ENCODE measurements at places on chromosomes 13 and 19.

DNA sequence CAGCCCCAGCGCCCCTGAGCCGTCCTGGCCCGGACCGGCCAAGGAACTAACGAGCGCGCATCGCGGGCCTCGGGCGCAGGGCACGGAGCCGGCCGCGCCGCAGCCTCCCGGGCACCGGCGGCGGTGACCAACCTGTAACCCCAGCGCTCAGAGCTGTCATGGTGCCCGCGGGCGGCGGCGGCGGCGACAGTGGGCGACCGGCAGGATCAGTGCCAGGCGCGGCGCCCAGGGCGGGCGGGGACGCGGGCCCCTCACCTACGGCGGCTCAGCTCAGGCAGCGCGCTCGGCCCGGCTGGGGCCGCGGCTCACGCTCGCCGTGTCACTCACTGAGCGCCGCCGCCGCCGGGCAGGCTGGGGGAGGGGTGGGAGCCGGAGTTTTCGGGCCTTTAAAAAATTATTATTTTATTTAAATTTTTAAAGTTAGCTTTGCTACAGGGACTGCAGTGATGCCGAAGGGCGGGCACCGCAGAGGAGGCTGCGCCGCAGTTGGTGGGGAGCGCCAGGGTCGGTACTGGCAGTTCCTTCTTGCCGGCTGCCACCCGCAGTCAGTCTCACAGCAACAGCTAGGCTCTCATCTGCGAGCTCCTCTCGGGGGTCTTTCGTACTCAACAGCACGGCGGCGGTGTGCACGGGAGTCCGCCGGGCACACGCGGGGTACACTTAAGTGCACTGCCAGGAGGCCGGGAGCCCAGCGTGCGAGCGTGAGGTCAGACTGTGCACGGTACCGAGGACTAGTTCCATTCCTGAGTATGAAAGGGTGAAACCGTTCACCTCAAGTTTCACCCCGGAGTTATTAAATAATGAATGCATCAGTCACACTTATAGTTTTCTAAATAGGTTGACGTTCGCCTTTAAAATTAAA lies at the start of gene NALCN:
NALCN (minus strand) TSS at position 328 of the 862 bp plus-strand sequence. CDS start 17,382 bp downstream, outside the sequence.
- peak; percentile 68 for DNase-seq

GRCh38 chr13:71828564-71828963 lies 38.4 kb downstream of the DACH1 start:
- DNase-seq, result no peak

- no peak for DNase-seq
Measured at GRCh38 chr19:29325241-29325975, 112.5 kb upstream of the UQCRFS1 start.

DNA sequence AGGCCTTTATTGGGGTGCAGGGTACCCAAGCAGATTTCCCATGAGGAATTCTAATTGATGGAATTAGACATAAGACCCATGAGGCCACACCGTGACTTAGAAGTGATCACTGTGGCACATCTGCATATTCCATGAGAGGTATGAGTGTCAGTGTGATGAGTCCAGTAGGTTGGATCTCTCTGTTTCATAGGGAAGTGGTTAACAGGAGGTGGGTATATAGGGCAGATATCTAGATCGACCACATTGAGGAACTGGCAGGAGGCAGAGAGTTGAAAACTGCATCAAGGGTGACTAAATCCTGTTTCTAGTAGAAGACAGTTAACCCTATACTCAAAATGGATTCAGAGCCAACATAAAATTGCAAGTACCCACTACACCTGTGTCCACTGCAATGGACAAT lies 68.6 kb upstream of the MIR17HG start:
- no peak for DNase-seq

- no peak for DNase-seq
Measured at GRCh38 chr13:70171151-70171550, 62.9 kb upstream of the KLHL1 start.

DNA sequence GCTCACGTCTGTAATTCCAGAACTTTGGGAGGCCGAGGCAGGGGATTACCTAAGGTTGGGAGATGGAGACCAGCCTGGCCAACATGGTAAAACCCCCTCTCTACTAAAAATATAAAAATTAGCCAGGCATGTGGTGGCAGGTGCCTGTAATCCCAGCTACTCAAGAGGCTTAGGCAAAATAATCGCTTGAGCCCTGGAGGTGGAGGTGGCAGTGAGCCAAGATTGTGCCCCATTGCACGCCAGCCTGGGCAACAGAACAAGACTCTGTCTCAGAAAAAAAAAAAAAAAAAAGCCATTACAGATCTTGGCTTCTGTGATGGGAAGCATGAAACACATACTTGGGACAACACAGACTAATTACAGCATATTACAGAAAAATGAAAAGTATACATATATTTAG lies 1404.5 kb upstream of the SPRY2 start:
- no peak for DNase-seq

- DNase-seq, result peak; percentile 54
Measured at GRCh38 chr19:55585658-55586339, 5.2 kb upstream of the ZNF579 start.

DNA sequence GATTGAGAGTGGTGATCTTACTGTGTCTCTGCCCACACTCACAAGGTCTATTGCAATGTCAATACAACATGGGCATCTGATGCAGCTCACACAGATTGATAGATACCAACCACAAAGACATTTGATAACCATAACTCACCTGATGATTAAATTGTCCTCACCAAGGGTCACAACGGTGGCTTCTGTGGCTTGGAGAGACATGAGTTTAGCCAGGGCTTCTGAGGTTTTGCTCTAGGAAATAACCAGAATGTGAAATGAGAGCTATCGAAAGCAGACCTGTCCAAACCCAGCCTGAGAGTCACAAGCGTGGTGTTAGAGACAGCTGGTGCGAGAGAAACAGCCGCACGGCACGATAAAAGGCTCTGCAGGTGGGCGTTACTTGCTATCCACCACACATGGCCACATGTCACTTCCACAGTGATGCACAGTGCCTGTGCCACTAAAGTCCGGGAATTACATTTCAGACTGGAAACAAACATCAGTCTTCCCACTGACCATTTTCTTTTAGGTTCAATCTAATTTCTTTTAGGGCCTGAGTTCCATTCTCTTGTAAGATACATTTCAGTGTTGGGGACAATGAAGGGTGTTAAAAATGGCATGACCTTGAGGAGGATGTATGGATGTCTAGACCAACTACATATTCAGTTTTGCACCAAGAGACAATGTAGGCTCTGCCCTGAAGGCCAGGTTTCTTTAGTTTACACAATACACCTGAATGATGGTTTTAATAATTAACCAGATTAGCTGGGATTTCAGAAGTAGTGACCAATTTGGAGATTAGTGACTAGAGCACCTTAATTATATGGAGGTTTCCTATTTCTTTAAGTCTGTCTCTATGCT lies 53.7 kb downstream of the ATP7B start:
- no peak for DNase-seq

- DNase-seq, result no peak
Measured at GRCh38 chr13:48530833-48531232, 2.0 kb downstream of the RCBTB2 start.
